GM23248 (cell line): ENCODE measurements at places on chromosomes 5 and 9. TPM values are rescaled to one million over a fixed set of nuclear protein-coding genes. Genes with fewer than 3 reads are reported as not detected.

RNF183 gene
- total RNA-seq: not detected in 2 replicates

RASGRF2 gene
- total RNA-seq: not detected in 2 replicates

PALM2AKAP2 gene
- total RNA-seq: 12.5 and 13.1 TPM in 2 replicates

IL5 gene
- not detected in 2 replicates for total RNA-seq

ZNF354C gene
- total RNA-seq: 6.9 and 7.5 TPM in 2 replicates

KLHL3 gene
- total RNA-seq: 0.51 and 1.3 TPM in 2 replicates

DNAI1 gene
- not detected in 2 replicates for total RNA-seq

COL15A1 gene
- 16.8 and 17.8 TPM in 2 replicates for total RNA-seq

WHRN gene
- 0.76 and 1.1 TPM in 2 replicates for total RNA-seq

NR6A1 gene
- not detected in 2 replicates for total RNA-seq

NIPAL4 gene
- not detected in 2 replicates for total RNA-seq

CATSPER3 gene
- total RNA-seq: 0.11 TPM in 1 of 2 replicates, not detected in the other

GPX3 gene
- total RNA-seq: 2.4 and 3.0 TPM in 2 replicates

ALDH1A1 gene
- total RNA-seq: not detected in 2 replicates

BNC2 gene
- 18.5 and 18.6 TPM in 2 replicates for total RNA-seq
